Tibial nerve (tissue), 4 donors: ENCODE measurements at places on chromosomes 1 and 21.

DNA sequence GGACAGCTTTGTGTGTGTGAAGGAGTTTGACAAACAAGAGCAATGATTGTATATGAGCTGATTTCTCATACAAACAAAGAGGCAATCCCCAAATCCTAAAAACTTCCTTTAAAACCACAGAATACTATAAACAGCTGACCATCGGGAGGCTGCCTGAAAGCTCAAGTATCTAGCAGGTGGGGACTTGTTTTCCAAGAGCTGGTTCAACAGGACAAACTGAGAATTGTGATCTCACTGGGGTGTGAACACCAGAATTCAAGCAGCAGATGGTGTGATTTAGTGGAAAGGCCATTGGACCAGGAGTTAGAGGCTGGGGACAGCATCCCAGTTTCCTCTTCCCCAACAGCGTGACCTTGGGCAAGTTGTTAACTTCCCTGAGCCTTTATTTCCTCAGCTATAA, 13.9 kb downstream of the LMX1A start:
- DNase-seq: no peak

DNA sequence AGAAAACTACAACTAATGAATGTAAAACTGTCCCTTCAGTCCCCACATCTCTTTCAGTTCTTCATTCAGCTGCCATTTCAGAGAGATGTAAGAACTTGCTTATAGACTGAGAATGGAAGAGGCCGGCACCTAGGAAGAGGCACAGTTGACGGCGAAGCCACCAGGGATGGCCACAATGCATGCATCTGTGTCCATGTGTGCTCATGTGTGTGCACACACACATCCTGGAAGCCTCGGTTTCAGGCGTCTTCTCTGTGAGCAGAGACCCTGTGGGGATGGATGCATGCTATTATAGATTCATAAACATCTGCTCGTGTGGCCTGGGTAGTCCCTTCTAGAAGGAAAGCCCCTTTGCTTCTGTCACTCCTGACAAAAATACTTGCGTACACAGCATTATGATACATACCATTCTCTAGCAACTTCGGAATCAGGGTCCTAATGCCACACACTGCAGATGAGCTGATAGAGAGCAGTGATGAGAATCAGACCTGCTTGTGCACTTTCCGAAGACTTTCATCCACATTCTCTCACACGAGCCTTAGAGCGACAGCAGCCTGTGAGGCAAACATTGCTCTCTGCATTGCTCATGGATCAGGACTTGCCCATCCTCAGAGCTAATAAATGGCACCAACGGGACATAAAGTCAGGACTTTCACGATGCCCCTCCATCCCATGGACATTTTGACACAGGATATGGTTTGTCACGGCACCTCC, 12.4 kb upstream of the GPR61 start:
- no peak for DNase-seq

DNA sequence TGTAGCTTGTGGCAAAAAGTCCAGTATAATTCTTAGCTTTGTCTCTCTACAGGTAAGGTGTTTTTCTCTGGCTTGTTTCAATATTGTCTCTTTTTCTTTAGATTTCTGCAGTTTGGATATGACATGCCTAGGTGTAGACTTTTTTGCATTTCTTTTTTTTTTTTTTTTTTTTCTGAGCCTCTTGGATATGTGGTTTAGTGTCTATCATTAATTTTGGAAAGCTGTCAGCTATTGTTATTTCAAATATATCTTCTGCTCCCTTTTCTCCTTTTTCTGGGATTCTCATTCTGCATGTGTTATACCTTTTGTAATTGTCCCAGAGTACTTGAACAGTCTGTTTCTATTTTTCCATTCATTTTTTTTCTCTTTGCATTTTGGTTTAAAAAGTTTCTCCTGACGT, 243.2 kb downstream of the DSCAM start:
- no peak for DNase-seq

- DNase-seq: no peak
Measured at GRCh38 chr1:16628361-16629111, 15.2 kb upstream of the NBPF1 start.

DNA sequence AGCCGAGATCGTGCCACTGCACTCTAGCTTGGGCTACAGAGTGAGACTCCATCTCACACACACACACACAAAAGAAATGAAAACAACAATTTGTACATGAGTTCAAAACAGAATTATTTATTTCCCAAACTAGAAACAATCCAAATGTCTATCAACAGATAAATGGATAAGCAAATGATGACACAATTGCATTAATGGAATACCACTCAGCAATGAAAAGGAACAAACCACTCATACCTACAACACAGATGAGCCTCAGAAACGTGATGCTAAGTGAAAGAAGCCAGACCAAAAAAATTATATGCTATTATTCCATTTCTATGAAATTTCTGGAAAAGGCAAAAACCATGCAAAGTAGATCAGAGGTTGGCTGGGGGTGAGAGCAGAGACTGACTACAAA, 2.0 kb upstream of the PGD start:
- no peak for DNase-seq

- DNase-seq: no peak
Measured at GRCh38 chr1:100009458-100009857, 39.7 kb downstream of the SLC35A3 start.

DNA sequence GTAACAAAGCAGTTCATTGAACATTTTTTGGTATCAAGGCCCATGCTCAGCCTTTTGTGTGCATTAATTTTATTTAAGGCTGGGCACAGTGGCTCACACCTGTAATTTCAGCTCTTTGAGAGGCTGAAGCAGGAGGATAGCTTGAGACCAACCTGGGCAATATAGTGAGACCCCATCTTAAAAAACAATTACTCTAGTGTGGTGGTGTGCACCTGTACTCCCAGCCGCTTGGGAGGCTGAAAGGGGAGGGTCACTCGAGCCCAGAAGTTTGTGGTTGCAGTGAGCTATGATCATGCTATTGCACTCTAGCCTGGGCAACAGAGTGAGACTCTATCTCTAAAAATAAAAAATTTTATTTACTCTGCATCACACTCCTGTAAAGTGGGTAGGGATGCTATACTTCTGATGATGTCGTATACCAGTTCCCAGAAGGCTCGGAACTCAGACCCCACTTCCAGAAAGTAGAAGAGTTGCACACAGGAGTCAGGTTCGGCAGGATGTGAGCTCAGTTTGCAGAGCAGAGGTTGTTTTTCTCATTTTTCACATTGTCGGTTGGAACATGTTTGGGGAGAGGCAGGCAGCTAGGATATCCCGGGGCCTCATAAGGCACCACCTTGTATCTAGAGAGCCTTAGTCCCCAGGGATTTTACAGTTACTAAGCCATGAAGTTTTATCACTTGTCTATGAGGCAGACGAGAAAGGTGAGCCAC, 144.6 kb downstream of the GALNT2 start:
- DNase-seq: no peak

DNA sequence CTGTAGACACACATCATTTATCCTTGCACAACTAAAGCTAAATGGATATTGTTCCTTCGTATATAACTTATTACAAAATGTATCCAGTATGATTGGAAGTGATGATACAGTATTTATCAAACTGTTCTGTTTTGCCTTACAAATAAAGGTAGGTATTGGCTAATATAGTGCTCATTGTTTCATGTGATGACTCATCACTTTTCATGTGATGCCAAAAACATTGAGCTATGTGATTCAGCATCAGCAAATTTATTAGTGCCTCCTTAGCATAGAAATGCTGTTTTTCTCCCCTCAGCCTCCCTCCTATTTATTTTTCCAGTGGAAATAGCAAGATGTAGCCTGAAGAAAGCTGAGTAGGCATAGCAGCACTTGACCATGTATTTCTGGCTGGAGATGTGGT, 228.6 kb upstream of the LYPLAL1 start:
- no peak for DNase-seq

DNA sequence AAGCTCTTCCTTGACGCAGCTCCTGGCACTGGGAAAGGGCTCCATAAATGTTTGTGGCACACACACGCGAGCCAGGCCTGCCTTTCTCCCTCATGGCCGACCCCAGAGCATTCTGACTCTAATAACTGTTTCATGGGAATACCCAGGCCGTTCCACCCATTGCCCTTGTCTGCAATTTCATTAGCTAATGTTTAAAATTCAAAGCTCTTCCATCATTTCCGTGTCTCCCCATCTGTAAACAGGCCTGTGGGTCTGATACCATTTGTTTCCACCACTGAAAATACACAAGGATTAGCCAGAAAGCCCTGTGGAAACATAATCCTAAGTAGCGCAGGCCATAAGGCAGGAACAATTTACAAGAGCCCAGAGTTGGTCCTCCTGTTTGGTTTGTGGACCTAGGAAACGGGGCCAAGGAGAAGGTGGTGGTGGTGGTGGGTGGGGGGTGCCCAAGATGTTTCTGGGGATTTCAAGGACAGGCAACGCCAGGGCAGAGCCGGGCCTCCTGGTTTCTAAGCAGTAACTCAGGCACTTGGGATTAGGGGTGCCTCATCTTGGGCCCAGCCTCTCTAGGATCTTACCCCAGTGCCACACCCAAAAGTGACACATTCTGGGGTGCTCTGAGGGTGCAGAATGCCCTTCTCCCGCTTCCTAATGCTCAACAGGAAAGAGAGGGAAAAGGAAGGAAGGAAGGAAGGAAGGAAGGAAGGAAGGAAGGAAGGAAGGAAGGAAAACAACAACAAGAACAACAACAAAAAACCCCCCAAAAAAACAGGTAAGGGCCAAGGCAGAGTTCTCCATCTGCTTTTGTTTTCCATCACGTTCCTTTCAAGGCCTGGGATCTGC, 79.4 kb downstream of the SSBP3 start:
- DNase-seq: no peak

- DNase-seq: no peak
Measured at GRCh38 chr1:163771637-163772036, 449.9 kb downstream of the NUF2 start.

DNA sequence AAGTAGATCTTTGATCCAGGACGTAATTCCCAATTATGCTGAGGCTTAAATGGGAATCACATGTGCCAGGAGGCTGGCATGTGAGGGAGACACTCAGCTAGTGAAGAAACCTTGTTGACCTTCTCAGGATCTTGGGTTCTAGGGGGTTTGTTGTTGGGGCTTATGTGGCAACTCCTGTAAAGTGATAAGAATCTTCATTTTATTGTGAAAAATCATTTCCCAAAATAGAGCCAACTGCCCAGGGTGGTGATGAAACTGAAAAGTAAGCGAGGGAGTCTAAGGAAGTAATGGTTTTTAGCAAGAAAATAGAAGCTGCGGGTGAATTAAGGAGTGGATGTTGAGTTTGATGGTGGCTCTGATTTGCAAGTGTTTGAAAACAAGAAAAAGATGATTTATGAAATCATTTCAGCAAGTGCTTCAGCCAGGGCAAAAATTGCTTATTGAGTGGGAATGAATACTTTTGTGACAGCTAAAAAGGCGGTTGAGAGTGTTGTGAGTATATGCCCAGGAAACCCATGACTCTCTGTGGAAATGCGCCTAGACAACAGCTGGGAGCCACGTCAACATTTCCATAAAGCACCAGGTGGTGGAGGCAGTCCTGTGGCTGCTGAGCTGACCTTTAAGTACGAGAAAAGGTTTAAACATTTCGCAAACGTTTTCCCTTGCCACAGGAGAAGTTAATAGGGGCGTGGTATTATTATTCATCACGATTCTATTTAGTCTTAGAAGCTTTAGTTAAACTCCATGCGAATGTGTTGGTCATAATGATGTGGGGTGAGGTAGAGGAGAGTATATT, 102.7 kb downstream of the HMGB4 start:
- DNase-seq: no peak

- no peak for DNase-seq
Measured at GRCh38 chr1:22465671-22466070, 14.0 kb downstream of the ZBTB40 start.
